Muscle of leg (tissue), 16 donors: ENCODE measurements at places on chromosomes 12 and 14. TPM values are rescaled to one million over a fixed set of nuclear protein-coding genes. Genes with fewer than 3 reads are reported as not detected.

DNA sequence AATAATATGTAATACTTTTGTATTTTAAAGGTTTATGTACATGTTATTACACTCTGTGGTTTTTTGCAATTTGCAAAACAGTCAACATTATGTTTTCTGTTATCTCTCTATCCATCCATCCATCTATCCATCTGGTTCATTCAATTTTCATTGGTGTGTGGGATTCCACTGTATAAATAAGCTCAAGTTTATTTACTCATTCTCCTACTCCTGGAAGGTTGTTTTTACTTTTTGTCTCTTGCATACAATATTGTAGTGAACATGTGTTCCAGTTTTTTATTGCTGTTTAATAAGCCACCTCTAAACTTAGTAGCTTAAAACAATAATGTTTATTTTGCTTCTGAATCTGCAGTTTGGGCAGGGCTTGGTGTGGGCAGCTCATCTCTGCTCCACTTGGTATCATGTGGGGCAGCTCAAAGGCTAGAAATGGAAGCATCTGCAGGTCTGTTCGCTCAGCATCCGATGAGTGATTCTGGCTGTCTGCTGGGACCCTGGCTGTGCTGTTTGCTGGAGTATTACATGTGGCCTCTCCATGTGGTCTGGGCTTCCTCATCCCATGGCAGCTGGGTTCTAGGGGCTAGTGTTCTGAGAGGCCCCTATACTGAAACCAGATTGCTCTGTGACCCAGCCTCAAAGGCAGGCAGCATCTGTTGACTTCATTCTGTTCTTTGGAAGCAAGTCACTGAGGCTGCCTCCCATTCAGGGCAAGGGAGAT is 98.8 kb downstream of the SLC25A47 start:
- DNase-seq, result no peak

The C12orf42 gene
- 1.7 TPM for total RNA-seq

DNA sequence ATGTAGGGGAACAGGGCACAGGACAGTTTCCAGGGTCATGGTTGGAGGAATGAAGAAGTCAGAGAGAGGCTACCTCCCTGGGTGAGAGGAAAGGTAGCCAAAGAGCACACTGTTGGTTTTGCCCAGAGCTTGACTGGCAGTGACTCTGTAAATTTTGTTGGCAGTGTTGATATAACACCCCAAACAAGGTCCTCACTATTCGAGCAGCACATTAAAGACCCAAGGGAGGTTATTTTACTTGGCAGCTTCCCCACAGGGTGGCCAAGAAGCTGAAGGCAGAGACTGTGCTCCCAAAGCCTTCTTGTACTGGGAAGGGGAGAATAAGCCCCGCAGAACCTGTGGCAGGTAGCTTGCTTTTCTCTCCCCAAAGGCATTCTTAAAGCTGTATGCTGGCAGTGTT is 40.6 kb downstream of the WSCD2 start:
- no peak for DNase-seq

The SYT1 gene
- 2.5 TPM for total RNA-seq

The INSM2 gene
- total RNA-seq, result not detected

The TPPP2 gene
- total RNA-seq, result 0.44 TPM

The HOTAIR gene
- 1.8 TPM for total RNA-seq

GRCh38 chr12:130981911-130982310 is 28.2 kb downstream of the ADGRD1 start:
- no peak for DNase-seq

DNA sequence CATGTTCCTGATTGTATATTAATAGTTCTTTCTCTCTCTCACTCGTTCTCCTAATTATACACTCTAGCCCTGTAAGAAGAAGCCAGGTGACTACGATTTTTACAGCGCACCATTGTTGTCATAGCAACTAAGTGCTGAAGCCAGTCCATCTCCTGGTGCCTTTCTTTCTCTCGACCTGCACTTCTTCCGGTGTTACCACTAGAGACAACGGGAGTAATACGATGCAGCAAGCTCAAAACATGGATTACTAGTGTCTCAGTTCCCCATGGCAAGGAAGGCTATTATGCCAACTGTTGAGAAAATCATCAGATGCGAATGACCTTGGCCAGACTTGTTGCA is 40.8 kb upstream of the DCD start:
- DNase-seq, result no peak

DNA sequence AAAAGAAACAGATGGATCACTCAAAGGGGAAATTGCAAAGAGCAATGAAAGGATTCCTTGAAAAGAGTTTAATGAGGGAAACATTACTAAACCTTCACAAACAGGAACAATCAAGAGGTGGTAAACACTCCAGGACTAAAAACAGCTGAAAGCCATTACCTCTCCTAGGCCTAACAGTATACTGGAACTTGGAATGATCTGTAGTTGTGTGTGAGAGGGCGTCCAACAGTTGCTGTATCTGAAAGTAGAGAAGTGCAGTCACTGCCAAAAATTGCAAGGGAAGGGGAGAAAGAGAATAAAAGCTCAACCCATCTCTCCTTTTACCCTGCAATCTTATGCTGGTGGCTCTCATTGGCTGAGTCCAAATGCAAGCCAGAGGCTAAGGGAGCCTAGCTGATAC is 17.0 kb upstream of the MIS18BP1 start:
- peak; percentile 69 for DNase-seq

GRCh38 chr14:21199611-21200560 is 44.0 kb upstream of the OR5AU1 start:
- DNase-seq, result no peak

- peak; percentile 11 for DNase-seq
Observed at GRCh38 chr12:128644664-128645296, 179.0 kb downstream of the SLC15A4 start.

The SRGAP1 gene
- 4.8 TPM for total RNA-seq

GRCh38 chr12:52392465-52393007 is 7.1 kb upstream of the KRT84 start:
- DNase-seq, result no peak

The PAH gene
- total RNA-seq, result 0.22 TPM

GRCh38 chr12:114152066-114152465 is 185.9 kb upstream of the RBM19 start:
- DNase-seq, result no peak

- no peak for DNase-seq
Observed at GRCh38 chr12:14452865-14453264, 87.4 kb downstream of the ATF7IP start.

- no peak for DNase-seq
Observed at GRCh38 chr14:98507264-98507663, 764.7 kb downstream of the BCL11B start.

The EXOC3L4 gene
- 0.75 TPM for total RNA-seq

The TMTC2 gene
- total RNA-seq, result 12.6 TPM

DNA sequence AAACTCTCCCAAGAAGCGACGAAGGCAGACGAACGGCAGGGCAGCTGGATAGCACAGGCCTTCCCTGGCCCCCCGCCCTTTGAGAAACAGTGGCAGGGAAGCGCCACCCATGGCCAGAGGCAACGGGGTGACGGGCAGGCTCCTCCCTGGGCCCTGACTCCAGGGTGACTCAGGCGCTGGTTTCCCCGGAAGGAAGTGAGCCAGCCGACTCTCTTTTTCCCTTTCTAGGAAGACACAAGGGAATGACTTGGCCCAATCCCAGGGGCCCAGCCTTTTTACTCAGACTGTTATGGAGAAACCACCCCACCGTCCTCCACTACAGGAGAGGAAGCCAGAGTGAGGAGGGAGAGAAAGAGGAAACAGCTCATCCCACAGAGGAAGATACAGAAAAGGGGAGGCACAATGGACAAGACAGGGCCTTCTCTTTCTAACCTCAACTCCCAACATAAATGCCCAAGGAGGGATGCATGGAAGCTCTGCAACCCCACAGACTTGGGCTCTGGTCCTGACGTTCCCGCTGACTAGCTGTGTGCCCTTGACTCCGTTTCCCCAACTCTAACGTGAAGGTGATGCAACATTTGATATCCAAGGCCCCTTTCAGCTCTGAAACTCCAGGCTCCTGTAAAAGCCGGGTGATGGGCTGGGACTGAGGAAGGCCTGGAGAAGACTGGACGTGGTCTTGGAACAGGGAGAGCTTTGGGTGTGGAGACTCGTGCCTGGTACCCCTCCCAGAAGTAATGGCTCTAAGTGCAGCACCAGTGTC is 27.9 kb downstream of the ACTN1 start:
- peak; percentile 68 for DNase-seq

The MGAT4C gene
- total RNA-seq, result 1.1 TPM

The TMEM121 gene
- total RNA-seq, result 4.8 TPM

DNA sequence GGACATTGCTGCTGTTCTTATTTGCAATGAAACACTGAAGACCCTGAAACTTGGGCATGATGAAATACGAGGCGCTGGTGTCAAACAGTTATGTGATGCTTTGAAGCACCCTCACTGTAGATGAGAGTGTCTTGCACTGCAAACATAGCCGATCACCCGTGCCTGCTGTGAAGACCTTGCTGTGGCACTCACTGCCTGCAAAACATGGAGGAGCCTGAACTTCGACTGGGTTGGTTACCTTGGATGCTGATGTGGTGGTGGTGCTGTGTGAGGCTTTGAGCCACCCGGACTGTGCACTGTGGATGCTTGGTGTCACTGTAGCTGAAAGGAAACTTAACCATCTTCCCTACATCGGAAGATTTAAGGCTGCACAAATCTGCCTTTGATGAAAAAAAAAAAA is 162.9 kb downstream of the GLT1D1 start:
- no peak for DNase-seq

The ANKRD33 gene
- total RNA-seq, result 0.04 TPM

- DNase-seq, result peak; percentile 67
Observed at GRCh38 chr12:19451196-19451595, 11.9 kb downstream of the AEBP2 start.

The SLCO1B1 gene
- 0.04 TPM for total RNA-seq

DNA sequence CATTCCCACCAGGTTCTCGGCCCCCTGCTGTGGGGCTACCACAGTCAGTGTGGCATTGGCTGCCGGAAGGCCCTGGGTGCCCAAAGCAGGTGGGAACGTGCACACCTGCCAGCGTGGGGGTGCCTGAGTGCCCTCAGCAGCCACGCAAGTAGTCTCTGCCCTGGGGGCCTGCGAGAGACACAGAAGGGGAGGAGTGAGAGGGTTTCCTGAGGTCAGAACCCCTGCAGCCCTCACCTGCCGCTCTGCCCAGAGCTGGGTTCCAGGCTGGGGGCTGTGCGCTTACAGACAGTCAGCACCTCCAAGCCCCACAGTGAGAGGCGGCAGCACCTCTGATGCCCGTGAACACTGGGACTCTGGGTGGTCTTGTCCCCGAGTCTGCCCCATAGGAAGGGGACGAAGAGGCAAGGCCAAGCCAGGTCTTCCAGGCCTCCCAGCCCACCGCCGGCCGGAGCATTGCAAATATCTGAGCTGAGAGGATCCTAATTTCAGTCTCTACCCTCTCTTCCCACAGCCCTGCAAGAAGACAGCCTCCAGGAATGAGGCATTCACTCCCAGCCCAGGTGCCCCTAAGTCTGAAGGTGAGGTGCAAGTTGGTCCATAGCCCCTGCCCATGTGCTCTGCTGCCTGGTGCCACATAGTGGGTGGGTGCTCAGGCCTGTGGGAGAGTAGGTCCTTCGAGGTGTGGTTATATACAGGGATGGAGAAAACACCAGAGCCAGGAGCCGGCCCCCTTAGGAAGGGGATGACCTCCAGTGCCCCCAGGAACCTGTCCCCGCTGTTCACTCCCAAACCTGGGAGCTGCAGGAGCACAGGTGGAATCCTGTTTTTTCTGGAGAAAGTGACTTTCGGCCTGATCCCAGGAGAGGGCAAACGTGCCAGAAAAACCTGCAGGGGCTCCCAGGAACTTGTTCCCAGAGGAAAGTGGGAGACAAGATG is 291.1 kb upstream of the RTL1 start:
- DNase-seq, result no peak

The TMEM106C gene
- 59.6 TPM for total RNA-seq

- no peak for DNase-seq
Observed at GRCh38 chr14:30297876-30298795, 260.8 kb upstream of the G2E3 start.

- DNase-seq, result peak; percentile 20
Observed at GRCh38 chr14:26281280-26281998, 316.4 kb downstream of the NOVA1 start.

GRCh38 chr12:11269607-11270006 is at the start of gene PRB3:
TSS of gene PRB3 (minus strand) at chr12:11269707. CDS start at chr12:11269669, 38 bp downstream.
- no peak for DNase-seq

DNA sequence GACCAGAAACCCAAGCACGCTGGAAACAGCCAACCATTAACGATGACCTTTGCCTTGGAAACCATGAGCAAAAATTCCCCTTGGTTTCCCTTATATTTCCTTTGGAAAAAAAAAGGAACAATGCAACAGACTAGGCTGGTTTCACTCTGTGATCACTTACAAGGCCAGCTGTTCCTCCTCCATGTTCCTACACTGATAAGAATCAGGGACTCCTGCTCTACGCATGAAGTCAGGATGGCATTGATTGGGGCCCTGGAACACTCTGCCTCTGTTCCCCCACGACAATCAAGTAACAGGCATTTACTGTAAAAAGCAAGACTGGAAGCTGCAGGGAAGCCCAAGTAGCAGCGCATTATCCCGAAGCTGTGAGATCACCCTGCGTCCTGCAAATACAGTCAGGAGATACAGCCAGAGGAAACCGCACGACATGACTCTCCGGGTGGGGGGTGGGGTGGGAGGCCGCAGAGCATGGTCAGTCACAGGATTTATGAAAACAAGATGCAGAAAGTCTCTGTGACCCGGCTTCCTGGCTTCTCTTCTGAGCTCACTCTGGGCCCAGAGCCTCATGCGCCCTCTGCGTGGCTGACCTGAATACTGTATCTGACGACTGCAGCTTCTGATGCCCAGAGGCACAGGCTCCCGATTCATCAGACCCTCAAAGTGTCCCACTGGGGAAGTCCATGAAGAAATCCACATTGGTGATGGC is 31.1 kb downstream of the SSH1 start:
- DNase-seq, result peak; percentile 84

The SERPINA10 gene
- total RNA-seq, result not detected

DNA sequence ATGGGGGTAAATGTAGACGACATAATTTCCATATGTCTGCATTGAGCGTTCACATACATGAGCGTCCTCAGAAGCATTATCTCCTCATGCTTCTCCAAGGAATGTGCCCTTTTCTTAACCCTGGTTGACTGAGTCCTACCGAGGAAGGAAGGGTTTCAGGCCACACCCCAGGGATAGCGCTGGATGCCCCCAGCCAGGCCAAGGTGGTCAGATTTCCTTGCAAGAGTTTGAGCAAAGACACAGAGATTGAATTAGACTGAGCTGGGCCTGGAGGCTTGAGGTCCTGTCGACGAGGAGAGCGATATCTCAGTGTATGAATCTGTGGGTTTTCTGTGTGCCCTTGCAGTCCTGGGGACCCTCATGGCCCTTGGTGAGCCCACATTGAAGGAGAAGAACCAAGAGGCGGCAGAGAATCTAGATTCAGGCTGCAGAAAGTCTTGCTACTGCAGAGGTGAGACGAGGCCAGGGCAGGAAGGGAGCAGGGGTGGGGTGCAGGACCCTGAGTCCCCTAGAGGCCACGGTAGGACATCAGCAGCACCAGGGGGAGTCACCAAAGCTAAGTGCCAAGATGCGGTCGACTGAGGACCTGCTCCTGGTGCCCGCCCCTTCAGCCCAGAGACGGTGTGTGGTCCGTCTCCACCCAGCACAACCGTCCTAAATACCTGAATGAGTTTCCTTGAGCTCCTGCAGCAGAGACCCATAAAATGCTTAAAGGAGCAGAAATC is 94.7 kb upstream of the DIO3 start:
- no peak for DNase-seq

The TAS2R42 gene
- total RNA-seq, result not detected
